ENCODE measurements at places on chromosomes 13 and 19. TPM values are rescaled to one million over a fixed set of nuclear protein-coding genes. Genes with fewer than 3 reads are reported as not detected.

Gene ATP8B3
- total RNA-seq, result 1.8 TPM

Gene ZNF100
- total RNA-seq, result not detected

Gene SELENOV
- total RNA-seq, result not detected

Gene SYNGR4
- 1.9 TPM for total RNA-seq

Gene TNFRSF19
- total RNA-seq, result 3.1 TPM

Gene PRR36
- total RNA-seq, result 0.58 TPM

Data from A549 treated with RU486 at 1 μM for 4 hours (cell line).